Spleen (tissue), 13 donors: ENCODE measurements at places on chromosomes 4 and X. TPM values are rescaled to one million over a fixed set of nuclear protein-coding genes. Genes with fewer than 3 reads are reported as not detected.

Gene CYLC1
- total RNA-seq = not detected

Gene C1QTNF7
- total RNA-seq = 5.3 TPM

Gene TMPRSS11B
- total RNA-seq = not detected

Gene ODAM
- total RNA-seq = not detected

Gene PPP1R2C
- total RNA-seq = not detected

Gene SAGE1
- total RNA-seq = not detected

DNA sequence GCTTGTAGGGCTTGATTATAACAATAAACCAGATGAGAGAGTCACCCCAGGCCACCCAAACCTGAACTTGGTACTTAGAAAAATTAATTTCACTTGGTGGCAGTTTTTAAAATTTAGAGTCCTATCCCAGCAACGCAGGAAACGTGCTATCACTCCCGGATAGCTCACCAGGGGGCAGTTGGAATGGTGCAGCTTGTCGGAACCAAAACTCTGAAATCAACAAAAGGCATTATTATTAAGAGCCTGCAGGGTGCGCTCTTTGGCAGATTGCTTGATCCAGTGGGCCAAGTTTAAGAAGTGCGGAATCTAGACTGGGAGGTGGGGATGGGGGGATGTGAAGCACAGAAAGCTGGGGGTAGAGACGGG lies 2.4 kb downstream of the FRAS1 start:
- H3K36me3 ChIP-seq = no peaks in the 10 kb centered on the region
- no peak for DNase-seq
- H3K27ac ChIP-seq = no peak overlapping the region
- peaks cover 63% of the 10 kb centered on the region for H3K27me3 ChIP-seq
- H3K4me3 ChIP-seq = peak overlapping the region; percentile 64

DNA sequence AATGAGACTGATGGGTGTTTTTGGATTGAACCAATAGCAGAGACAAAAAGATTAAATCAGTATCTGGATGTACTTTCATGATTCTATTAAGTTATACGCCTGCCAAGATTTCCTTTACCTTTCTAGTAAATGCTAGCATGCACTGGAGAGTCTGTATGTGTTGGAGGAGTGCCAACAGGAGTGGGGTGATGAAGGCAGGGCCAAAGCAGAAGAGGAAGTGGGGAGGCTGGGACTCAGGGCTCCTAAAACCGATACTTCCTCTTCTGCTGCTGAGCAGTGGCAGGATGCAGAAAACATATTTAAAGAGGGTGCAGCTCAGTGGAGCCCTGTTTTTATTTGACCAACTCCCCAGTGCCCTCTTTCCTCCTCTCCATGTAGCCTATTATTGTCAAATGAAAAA lies 5.6 kb downstream of the CYSLTR1 start:
- no peaks in the 10 kb centered on the region for H3K27me3 ChIP-seq
- peak overlapping the region; percentile 24 for H3K27ac ChIP-seq
- no peaks in the 10 kb centered on the region for H3K36me3 ChIP-seq
- H3K4me3 ChIP-seq = no peak overlapping the region
- peaks cover 16% of the 10 kb centered on the region for H3K4me1 ChIP-seq

- no peak for DNase-seq
- H3K4me3 ChIP-seq = no peak overlapping the region
- no peaks in the 10 kb centered on the region for H3K36me3 ChIP-seq
- H3K27me3 ChIP-seq = no peaks in the 10 kb centered on the region
- H3K27ac ChIP-seq = no peak overlapping the region
Observed at GRCh38 chr4:139834981-139835391, 169.4 kb downstream of the MGST2 start.

- H3K27ac ChIP-seq = no peak overlapping the region
- no peaks in the 10 kb centered on the region for H3K4me1 ChIP-seq
- no peak overlapping the region for H3K4me3 ChIP-seq
Observed at GRCh38 chrX:78603908-78604307, 55.2 kb downstream of the RTL3 start.

DNA sequence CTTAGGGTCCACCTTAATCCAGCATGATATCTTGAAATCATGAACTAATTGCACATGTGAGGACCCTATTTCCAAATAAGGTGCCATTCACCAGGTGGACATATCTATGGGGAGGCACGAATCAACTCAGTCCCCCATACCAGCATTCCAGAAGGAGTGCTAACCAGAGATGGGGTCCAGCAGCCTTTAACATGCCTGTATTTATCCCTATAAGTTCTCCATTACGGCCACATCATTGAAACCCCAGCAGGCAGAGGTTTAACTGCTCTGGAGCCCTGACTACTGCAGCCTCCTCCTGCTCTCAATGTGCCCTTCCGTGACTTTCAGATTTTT lies 3.2 kb upstream of the ASMTL start:
- no peak overlapping the region for H3K27ac ChIP-seq
- H3K4me3 ChIP-seq = no peak overlapping the region
- DNase-seq = peak; percentile 10
- H3K27me3 ChIP-seq = no peaks in the 10 kb centered on the region

DNA sequence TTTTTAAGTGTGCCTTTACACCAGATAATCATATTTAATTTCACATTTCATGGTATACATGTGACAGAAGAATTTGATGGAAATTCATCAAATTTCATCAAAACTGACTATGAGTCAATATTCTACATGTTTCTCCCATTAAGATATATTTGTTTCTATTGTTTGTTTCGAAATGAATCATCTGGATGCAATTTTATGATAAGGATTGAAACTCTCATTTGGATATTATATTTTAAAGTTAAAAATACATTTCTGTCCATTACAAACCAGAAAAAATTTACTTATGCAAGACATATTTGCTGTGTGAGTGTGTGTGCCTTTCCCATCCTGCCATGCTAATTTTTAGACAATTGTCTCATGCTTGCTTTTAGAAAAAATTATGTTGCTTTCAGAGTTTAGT lies 52.2 kb downstream of the SULT1B1 start:
- H3K27me3 ChIP-seq = no peaks in the 10 kb centered on the region
- H3K4me3 ChIP-seq = no peak overlapping the region
- no peaks in the 10 kb centered on the region for H3K36me3 ChIP-seq
- H3K4me1 ChIP-seq = no peaks in the 10 kb centered on the region
- no peak for DNase-seq

DNA sequence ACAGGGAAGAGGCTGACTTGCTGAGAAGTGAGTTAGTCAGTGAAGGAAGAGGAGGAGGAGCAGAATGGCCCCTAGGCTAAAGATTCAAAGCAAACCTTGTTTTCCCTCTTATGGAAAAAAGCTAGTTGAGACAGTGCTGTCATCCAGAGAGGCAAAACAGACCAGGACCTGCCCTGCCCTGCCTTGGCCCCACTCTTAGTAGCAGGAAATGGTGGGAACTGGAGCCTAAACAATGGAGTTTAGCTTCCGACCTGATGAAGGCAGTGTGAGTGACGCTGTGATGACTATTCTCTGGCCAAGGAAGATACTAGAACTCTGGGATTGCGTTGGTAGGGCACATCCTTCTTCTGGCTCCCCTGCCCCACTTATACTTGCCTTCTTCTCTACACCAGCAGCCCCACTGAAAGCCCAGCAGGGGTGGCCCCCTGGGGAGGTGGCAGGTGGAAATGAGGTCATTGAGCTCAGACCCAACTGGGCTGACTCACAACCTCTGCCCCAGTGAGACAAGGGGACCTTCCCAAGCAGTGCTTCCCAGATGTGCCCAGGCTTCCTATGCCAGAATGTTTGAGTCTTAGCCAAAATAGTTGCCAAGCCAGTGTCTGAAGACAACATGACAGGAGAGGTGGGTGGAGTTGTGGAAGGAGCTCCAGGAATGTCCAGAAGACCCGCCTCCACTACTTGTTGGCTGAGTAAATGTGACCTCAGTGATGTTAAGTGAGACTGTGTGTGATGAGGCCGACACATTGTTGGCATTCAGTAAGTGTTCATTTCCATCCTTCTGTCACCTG lies 38.8 kb downstream of the MSN start:
- peak overlapping the region; percentile 75 for H3K27ac ChIP-seq
- no peak for DNase-seq
- H3K4me1 ChIP-seq = peaks cover 49% of the 10 kb centered on the region
- H3K27me3 ChIP-seq = no peaks in the 10 kb centered on the region
- H3K36me3 ChIP-seq = peaks cover 16% of the 10 kb centered on the region

- no peak for DNase-seq
- no peaks in the 10 kb centered on the region for H3K27me3 ChIP-seq
- H3K27ac ChIP-seq = no peak overlapping the region
- no peaks in the 10 kb centered on the region for H3K36me3 ChIP-seq
Observed at GRCh38 chr4:11487868-11488544, 59.3 kb upstream of the HS3ST1 start.

GRCh38 chrX:3962511-3963311 lies 249.3 kb upstream of the PRKX start:
- no peak for DNase-seq
- H3K27ac ChIP-seq = no peak overlapping the region
- H3K36me3 ChIP-seq = no peaks in the 10 kb centered on the region
- no peaks in the 10 kb centered on the region for H3K27me3 ChIP-seq

DNA sequence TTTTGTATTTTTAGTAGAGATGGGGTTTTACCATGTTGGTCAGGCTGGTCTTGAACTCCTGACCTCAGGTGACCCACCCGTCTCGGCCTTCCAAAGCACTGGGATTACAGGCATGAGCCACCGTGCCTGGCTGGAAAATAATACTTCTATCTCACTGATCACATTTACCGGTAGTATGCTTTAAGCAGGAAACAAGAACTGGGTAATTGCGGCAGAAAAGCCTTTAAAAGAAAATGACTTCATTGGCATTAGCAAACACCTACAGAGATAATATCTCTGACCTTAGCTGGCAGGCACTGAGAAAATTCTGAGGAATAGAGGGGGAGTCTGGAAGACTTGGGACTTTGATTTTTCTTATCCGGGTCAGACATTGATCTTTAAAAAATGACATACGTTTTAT lies 78.5 kb downstream of the SHROOM3 start:
- no peaks in the 10 kb centered on the region for H3K4me1 ChIP-seq
- no peaks in the 10 kb centered on the region for H3K36me3 ChIP-seq
- H3K4me3 ChIP-seq = no peak overlapping the region
- DNase-seq = no peak
- H3K27me3 ChIP-seq = no peaks in the 10 kb centered on the region
